ENCODE measurements at places on chromosomes 7 and 10. TPM values are rescaled to one million over a fixed set of nuclear protein-coding genes. Genes with fewer than 3 reads are reported as not detected.

DNA sequence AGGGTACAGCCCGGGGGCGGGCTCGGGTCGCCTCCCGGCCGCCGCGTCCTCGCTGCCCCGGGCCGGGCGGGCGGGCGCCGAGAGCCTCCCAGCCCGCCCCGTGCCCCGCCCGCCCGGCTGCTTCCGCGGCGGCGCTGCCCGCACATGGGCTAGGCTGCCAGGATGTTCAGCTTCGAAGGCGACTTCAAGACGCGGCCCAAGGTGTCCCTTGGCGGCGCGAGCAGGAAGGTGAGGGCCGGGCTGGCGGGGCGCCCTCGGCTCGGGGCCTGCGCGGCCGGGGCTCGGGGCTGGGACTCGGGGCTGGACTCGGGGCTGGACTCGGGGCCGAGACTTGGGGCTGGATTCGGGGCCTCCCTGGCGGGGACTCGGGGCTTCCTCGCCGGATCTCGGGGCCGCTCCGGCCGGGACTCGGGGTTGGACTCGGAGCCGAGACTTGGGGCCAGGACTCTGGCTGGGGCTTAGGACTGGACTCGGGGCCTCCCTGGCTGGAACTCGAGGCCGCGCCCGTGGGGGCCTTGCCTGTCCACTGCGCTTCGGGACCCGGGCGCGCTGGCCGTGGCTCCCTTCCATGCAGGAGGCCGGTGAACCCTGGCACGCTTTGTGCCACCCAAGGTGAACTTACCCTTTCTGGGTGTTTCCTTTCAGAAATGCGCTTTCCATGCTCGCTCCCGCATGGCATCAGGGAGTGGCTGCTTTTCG lies 534 bp downstream of the UBE3C start:
- peak; percentile 77 for DNase-seq

DNA sequence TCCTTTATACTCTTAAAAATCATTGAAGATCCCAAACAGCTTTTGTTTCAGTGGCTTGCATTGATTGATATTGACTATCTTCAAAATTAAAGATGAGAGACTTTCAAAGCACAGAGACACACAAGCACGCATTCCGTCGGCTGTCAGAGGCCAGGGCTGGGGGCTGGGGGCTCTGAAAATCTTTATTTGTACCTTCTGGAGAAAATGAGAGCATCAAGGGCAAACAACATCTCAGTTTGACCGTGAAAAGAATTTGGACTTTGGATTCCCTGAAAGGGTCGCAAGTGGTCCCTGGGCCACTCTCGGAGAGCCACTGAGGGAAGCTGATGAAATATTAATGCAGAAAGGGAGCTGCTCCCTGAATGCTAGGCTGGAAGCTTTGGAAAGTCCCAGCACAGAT lies 96.4 kb downstream of the CHST15 start:
- no peak for DNase-seq

GRCh38 chr10:50997461-50997860 lies 76.8 kb upstream of the PRKG1 start:
- no peak for DNase-seq

GRCh38 chr7:53383131-53383530 lies 347.7 kb downstream of the POM121L12 start:
- no peak for DNase-seq

Gene CTNNA3
- total RNA-seq: 0.68 TPM

Gene TAS2R3
- 2.4 TPM for total RNA-seq

DNA sequence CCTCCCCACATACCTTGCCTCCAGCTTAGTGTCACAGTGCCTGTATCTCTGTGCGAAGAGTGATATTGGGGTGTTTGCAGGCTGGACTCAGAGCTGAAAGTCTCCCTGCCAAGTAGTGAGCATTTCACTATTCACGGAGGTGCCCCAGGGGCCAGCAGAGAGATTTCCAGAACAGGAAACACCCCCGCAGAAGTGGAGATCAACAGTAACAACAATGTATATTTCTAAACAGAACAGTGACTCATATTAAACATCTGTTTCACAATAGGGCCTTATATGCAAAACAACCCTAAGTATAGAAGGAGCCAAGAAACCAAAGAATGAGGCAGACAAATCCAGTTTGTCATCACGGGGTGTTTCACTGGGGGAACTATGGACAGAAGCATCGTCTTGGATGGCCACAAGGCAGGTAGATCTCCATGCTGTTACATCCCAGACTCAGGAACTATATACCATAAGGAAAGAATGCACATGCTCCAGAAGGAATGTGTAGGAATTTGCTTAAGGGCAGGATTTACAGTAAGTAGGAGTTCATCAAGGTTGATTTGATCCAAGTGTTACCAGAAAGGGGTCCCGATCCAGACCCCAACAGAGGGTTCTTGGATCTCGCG lies 29.3 kb upstream of the CCL24 start:
- peak; percentile 14 for DNase-seq

Gene CTAGE4
- not detected for total RNA-seq

Gene LRIT1
- not detected for total RNA-seq

- no peak for DNase-seq
Measured at GRCh38 chr10:86779220-86780017, 23.0 kb downstream of the BMPR1A start.

- no peak for DNase-seq
Measured at GRCh38 chr7:133801341-133801740, 325.8 kb upstream of the LRGUK start.

- DNase-seq: no peak
Measured at GRCh38 chr10:86813101-86813500, 56.7 kb downstream of the BMPR1A start.

- DNase-seq: no peak
Measured at GRCh38 chr10:49711481-49711880, 32.0 kb downstream of the C10orf53 start.

DNA sequence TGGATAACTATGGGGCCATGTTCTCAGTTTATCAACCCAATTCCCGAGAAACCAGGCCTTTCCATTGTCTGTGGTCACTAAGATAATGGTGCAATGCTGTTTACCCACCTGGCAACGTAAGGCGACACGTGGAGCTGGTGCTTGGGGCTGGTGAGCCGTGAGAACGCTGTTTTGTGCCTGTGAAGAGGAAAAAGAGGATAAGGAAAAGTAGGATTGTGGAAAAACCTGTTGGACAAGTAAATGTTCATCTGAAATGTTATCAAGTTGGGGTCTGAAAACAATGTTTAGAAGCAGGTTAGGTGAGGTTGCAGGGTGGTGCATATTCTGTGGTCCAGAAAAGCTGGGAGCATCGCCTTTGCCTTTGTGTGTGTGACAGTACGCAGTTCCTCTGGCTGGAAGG lies 88.5 kb downstream of the PPP1R17 start:
- DNase-seq: no peak

GRCh38 chr7:19772841-19773760 lies at the start of gene TMEM196:
Gene TMEM196 (minus strand): TSS chr7:19773617. CDS start chr7:19772696, 921 bp downstream.
- DNase-seq: no peak

Gene AKR1D1
- not detected for total RNA-seq

GRCh38 chr7:7820939-7821338 lies 102.5 kb upstream of the RPA3 start:
- peak; percentile 8 for DNase-seq

DNA sequence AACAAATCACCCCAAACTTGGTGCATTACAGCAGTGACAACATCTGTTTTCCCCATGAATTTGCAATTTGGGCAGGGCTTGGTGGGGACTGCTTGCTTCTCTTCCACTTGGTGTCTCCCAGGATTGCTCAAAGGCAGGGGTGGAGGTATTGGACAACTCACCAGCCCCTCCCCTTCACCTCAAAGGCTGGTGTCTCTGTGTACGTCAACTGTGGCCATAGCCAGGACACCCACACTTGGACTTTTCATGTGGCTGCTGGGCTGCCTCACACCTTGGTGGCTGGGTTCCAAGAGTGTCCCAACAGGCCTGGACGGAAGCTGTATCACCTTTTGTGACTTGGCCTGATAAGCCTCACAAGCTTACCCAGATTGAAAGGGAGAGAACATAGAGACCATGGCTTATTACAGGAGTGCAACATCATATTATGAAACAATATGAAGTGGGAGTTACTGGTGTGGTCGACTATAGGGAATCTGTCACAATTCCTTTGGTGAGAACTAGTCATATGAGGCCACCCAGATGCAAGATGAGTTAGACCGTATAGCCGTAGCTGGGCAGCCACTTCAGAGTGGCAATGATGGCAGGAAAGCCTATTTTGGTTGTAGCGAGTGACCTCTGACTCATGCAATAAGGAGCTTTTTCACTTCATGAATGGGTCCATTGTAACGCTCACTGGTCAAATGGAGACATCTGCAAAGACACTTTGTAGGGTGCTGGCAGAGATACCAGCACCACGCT lies 187.6 kb upstream of the ITGB1 start:
- DNase-seq: no peak

- no peak for DNase-seq
Measured at GRCh38 chr10:80996615-80997193, 459.0 kb downstream of the SH2D4B start.

GRCh38 chr10:4296161-4296560 lies 511.2 kb upstream of the KLF6 start:
- no peak for DNase-seq

DNA sequence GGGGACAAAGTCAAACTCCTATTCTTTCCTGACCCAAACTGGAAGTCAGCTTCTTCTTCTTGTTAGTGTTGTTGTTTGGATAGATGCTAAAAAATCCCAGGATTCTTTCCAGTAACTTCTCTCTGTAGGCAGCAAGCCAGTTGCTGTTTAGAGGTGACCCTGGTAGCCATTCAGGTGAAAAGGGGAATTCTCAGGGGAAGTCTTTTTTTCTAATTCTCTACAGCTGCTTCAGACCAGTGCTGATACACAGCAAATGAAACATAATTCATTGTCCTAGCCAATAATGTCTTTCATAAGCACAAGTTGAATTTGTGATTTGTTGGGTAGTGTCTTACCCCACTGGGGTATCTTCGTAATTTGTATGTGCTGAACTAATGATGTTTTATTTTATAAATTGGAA lies 357.3 kb downstream of the BBS9 start:
- no peak for DNase-seq

Gene HTR5A
- not detected for total RNA-seq

GRCh38 chr7:40324914-40325313 lies 190.1 kb downstream of the SUGCT start:
- DNase-seq: no peak

GRCh38 chr7:3957472-3958108 lies 656.5 kb downstream of the SDK1 start:
- peak; percentile 6 for DNase-seq

Gene LOXL4
- total RNA-seq: not detected

Gene CPN1
- not detected for total RNA-seq

- DNase-seq: no peak
Measured at GRCh38 chr10:1230592-1231275, 174.5 kb downstream of the WDR37 start.

- no peak for DNase-seq
Measured at GRCh38 chr7:47344171-47344955, 237.5 kb downstream of the TNS3 start.

GRCh38 chr7:27680610-27681009 lies 17.9 kb upstream of the HIBADH start:
- no peak for DNase-seq

- no peak for DNase-seq
Measured at GRCh38 chr7:2487586-2488271, 11.5 kb upstream of the GRIFIN start.

DNA sequence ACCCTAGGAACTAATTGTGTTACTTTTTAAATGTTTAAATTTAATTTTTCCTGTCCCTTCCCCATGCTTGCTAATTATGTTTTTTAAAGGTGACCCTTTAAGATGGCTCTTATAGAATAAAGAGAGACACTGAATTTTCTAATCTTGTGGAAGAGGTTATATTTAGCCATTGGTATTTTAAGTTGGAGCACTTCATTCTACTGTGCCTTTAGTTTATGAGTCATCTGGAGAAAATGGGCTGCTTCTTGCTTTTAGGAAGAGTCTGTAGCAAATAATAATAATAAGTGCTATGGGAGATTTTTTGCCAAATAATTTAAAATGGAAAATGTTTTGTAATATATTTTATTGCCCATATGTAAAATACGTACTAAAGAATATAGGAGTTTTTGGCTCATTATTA lies 139.7 kb downstream of the ADK start:
- DNase-seq: no peak

DNA sequence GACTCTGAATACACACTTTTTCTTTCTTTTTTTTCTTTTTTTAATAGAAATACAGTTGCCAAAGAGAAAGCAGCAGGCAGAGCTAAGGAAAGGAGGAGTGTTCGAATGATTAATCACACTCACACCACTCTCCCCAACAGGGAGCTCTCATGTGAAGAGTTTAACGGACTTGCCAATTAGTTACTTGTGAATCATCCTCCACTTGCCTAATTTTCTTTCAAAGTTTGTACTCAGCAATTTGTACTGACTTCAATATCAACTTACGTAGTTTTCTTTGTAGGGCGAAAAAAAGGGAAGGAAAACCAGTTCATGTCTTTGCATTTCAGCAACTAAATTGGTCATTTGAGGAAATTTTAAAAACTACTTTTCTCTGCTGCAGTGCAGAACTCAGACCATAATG lies 109.2 kb downstream of the PIP4K2A start:
- peak; percentile 48 for DNase-seq

- no peak for DNase-seq
Measured at GRCh38 chr10:116948530-116948870, 56.5 kb downstream of the SHTN1 start.

GRCh38 chr10:132957981-132958882 lies 15.9 kb upstream of the CFAP46 start:
- DNase-seq: no peak

GRCh38 chr10:14736043-14736442 lies 38.7 kb downstream of the FAM107B start:
- DNase-seq: peak; percentile 67

- no peak for DNase-seq
Measured at GRCh38 chr10:13732465-13732881, 145.7 kb downstream of the PRPF18 start.

- no peak for DNase-seq
Measured at GRCh38 chr7:158809596-158809995, 19.7 kb downstream of the ESYT2 start.

- DNase-seq: no peak
Measured at GRCh38 chr10:75462865-75463264, 31.4 kb downstream of the LRMDA start.

DNA sequence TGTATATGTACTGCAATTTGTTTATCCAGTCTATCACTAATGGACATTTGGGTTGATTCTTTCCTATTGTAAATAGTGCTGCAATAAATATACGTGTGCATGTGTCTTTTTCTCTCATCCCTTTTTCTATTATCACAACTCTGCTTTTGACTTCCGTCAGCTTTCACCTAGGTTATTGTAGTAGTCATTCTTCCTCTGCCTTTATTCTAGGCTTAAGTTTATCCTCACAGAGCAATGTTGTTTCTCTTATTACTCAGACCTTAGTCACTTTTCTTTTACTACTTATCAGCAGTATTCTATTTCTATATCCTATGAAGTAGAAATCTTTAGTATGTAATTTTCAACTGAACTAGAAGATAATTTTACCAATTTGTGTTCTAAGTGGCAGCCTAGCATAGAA lies 175.3 kb upstream of the SEMA3E start:
- DNase-seq: no peak

GRCh38 chr7:64832136-64832535 lies 37.9 kb downstream of the ZNF138 start:
- DNase-seq: no peak

DNA sequence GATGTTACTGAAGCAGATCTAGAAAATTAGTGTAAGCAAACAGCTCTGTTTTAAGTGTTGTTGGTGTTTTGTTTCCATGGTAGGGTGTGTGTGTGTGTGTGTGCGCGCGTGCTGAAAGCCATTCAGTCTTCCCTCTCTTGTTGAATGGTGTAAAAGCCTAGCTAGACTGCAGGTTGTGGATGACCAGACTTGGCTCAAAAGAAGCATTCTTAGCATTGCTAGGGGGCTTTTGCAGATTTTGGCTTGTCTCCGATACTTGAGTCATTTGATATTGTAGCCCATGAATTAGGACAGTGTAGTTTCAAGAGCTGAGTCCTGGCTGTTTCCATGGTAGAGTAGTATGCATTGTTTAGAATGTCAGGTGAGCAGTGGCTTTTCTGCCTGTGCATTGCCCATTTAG lies 99.1 kb downstream of the SND1 start:
- no peak for DNase-seq
